NCI-H2081 treated with DMSO at 0.1 percent for 48 hours (cell line): ENCODE measurements at places on chromosomes 11 and 22.

- no peak for DNase-seq
Observed at GRCh38 chr11:2132874-2133240, 6.3 kb downstream of the IGF2 start.

DNA sequence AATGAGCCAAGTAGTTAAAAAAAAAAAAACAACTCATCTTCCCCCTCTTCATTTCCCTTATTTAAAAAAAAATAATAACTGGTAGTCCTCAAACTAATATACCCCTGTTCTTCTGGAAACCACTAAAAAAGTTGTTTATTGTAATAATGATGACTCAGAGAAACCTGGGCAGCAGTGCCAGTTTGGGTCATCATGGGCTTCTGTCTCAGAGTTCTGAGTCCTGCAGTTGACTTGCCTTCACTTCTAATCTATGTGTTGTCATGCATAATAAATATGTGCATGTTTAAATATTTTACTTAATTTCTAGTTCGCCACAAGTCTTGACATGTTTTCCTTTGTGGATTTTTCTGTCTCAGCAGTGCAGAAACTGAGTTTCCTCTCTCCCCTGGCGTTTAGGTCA lies 46.8 kb downstream of the PPP2R1B start:
- no peak for DNase-seq

- no peak for DNase-seq
Observed at GRCh38 chr11:27972522-27973170, 135.3 kb downstream of the KIF18A start.

GRCh38 chr11:87722756-87723565 lies 452.3 kb downstream of the RAB38 start:
- DNase-seq: no peak

DNA sequence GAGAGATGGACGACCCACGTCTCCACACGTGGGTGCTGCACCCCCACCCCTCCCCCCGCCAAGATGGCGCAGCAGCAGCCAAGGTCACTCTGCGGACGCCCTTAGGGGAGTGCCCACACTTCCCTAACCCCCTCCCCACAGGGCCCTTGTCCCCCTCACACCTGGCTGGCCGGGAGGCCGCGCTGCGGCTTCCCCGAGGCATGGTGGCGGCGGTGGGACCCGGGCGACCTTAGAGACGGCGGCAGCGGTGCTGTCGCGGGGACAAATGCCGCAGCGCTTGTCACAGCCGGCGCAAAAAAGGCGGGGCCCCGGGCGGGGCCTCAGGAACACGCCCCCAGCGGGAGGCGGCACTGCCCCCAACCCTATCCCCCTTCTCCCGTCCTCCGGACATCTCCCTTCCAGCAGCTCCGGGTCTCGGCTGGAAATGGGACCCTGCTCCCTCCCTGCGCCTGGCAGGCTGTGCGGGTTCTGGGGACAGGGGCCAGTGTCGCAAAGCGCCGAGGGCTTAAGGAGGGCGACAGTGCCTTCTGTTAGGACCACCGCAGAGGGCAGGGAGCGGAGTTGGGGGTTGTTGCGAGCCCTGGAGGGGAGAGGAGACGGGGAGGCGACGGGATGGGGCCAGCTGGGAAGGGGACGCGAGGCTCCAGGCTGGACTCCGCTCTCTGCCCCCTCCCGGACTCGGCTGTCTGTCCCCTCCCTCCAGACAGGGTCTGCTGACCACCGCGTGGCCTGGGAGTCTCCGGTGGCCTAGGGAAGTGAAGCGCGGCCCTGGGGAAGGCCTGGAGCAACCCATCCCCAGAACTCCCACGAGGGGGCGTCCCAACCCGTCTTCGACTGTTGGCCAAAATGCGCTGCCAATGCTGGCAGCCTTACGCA lies at the start of gene CHCHD10:
TSS of gene CHCHD10 (minus strand) at position 300 of the 876 bp plus-strand sequence. CDS start at position 202, 98 bp downstream.
- DNase-seq: no peak

DNA sequence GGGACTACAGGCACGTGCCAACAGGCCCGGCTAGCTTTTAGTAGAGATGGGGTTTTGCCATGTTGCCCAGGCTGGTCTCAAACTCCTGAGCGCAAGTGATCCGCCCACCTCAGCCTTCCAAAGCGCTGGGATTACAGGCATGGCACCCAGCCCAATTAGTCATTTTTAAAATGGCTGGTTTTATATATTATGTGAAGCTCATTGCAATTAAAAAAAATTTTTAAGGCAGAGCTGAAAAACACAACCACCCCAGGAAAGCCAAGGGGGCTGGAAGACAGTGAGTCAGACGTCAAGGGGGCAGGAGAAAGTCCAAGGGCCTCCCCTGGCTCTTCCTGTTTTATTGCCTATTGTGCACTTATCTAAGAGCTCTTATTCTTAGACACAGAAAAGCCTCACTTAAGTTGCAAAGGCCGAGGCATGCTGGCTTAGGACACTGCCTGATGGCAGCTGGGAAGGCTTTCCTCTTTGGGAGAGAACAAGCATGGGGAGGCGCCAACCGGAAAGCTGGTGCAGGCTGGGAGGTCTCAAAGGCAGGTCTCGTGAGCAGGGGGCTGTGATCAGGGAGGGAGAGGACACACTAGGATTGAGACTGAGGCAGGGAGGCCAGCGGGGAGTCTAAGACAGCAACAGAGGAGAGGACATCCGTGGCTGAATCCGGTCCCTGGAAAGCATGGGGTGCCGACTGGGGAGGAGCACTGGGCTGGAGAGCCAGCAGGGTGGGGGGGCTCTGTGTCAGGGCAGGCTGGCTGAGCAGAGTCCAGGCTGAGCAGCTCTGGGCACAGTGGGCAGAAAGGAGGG lies 11.1 kb upstream of the OSM start:
- DNase-seq: no peak

GRCh38 chr11:120128392-120129119 lies 9.4 kb downstream of the TRIM29 start:
- DNase-seq: no peak
